ENCODE measurements at places on chromosomes 6 and 20.

GRCh38 chr6:3088446-3088845 is 20.2 kb downstream of the RIPK1 start:
- no peak for DNase-seq

DNA sequence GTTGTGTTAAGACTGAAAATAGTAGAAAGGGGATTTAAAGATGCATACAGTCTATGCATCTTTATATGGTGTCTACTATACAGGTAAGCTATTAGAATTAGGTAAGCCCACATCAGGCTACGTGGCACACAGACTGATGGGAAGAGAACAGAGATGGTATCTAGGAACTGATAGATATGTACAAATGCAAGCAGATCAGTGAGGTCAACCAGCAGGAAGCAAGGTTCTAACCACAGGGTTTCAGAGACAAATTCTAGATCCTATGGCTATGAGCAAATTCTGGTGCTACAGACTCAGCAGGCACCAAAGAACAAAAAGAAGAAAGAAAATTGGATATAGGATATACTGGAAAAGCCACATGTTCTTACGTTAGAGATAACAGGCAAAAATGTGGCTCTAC is 110.6 kb downstream of the TRDN start:
- DNase-seq, result no peak

GRCh38 chr20:37172836-37173235 is 6.3 kb upstream of the RPN2 start:
- DNase-seq, result no peak

DNA sequence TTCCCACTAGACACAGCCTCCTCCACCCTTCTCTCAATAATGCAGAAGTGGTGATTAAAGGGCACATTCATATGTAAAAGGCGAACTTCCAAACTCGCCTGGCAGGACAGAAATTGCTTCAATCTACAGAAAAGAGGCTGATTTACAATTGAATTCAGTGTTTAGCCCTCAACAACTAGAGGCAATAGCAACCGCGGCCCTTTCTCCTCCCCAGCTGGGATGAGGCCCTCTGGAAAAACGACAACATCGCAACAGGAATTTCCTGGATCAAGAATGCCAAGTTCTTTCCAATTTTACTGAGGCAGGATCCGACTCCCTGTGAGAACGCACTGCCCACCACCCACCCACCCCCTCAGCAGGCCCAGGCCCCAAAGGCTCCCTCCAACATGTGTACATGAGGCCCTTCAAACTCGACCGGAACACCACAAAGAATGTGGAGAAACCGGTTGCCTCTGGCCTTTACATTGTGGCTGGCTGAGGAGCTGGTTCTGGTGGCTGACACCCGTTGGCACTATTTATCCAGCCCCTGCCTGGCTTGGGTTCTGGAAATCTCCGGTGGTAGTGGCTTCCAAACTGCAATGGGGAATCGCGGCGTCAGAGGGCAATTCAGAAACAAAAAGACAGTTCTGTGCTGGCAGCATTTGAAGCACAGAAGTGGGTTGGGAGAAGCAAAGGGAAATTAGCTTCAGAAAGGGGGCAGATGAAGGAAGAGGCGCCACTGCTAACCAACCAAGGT is 36.8 kb downstream of the ZMYND8 start:
- no peak for DNase-seq

DNA sequence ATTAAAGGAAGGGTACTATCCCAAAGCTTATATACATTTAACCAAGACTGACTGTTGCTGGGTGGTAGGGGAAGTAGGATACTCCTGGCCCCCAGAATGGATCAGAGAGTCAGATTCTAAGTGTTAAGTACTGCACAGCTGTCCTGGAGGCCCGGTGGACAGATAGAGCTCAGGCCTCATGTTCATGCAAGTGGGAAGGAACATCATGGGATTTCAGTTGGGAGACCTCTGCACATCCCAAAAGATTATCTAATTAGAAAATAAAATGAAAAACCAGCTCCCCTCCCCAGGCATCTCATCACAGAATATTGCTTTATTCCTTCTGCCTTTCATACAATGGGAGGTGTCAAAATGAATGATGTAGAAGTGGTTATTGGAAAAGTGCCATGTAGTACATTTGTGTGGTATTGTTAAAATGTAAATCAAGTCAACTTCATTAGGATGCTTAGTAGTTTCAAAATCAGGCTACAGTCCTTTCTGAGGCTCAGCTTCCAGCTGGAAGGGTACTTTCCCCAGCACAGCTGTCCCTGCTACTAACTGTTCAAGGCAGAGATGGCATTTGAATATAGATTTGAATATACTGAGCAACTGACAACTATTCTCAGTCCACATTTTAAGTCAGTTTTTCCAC is 82.9 kb downstream of the SLC35B3 start:
- no peak for DNase-seq

DNA sequence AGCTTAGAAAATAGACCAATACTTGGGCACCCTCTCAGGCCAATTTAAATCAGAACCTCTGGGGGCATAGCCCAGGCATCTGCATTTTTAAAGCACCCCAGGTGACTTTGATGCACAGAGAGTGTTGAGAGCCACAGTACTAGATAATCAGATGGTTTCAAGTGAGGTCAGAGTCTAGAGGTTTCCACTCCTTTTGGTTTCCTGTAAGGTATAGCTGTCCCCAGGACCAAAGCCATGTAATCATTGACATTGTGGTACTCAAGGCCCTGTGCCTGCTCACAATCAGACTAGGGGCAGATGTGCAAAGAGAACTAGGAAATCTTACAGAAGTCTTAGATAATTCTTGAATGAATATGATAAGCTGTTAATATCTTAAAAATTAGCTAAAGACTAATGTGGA is 9.1 kb downstream of the FILIP1 start:
- no peak for DNase-seq

DNA sequence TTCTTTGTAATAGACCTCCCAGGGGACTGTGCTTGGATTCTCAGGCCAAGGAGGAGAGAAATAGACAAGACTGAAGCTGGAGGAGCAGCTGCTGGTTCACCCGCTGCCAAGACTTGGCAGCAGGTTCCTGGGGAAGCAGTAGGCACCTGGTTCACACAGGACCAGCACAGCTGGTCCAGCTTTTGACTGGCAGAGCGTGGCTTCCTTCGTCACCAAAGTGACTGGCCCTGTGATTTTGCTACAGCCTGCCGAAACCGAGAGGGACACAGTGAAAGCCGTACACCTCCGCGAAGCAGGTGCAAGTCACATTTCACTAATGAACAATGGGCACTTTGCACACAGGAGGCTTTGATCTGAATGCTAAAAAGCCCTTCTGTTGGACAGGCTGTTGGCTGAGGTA is 199.0 kb downstream of the RNF144B start:
- DNase-seq, result no peak

DNA sequence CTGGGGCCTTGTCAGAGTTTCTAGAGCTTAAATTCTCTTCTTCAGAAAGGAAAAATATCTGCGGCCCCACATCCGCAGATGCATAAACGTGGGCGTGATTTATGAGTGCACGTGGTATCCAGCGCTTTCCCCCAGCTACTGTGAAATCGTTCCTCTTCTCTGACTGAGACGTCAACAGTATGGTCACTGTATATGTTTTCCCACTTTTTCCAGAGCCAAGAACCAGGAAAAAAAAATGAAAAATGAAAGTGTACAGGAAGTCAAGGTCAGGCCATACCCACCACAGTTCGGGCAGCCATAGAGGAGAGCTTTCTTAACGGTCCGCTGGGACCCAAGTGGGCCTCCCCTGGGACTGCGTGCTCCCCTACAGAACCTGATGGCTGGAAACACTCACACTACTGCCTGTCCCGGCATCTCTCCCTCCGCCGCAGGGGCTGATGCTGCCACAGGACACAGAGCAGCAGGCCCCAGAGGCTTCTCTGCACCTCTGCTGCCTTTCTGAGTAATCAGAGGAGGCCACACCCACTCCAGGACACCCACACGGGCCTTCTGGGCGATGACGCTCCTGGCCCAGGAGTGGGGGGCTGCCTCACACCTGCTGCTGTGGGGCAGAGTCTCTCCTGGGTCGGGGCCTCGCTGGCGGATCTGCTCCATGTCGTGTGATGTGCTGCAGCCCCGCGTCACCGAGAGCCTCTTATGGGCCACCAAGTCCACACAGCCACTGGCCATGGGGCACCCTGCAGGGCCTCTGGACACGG is 16.4 kb upstream of the STX16 start:
- peak; percentile 43 for DNase-seq

DNA sequence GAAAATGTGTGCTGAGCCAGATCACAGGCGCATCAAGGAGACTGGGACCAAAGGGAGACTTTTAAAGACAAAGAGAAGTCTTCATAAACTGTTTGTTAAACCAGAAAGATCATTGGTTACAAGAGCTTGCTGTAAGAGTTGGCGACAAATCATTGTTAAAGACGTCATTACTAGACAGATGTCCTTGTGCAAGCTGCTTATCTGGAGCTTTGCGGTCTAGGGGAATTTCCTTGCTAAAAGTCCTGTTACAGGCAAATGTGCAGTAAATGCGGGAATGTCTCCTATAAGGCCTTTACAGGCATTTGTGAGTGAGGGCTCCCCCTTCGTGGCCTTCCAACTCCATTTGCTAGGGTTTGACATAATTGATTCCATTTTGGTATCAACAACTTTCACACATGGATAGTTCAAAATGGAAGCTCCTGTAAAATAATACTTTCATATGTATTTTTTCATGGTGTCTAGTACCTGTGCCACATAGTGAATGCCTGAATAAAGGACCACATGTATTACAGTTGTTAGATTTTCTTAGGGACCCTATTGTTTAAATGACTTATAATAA is 362.4 kb downstream of the UTRN start:
- no peak for DNase-seq
